ENCODE measurements at places on chromosomes 5 and 9. TPM values are rescaled to one million over a fixed set of nuclear protein-coding genes. Genes with fewer than 3 reads are reported as not detected.

The PCDHA9 gene
- 0.03 TPM for total RNA-seq

The LTC4S gene
- 24.3 TPM for total RNA-seq

The BTNL3 gene
- 0.11 TPM for total RNA-seq

The DHFR gene
- total RNA-seq, result 4.3 TPM

The RAPGEF6 gene
- total RNA-seq, result 16.3 TPM

All from right cardiac atrium (tissue), 5 donors.